ENCODE measurements at places on chromosomes 4 and X.

DNA sequence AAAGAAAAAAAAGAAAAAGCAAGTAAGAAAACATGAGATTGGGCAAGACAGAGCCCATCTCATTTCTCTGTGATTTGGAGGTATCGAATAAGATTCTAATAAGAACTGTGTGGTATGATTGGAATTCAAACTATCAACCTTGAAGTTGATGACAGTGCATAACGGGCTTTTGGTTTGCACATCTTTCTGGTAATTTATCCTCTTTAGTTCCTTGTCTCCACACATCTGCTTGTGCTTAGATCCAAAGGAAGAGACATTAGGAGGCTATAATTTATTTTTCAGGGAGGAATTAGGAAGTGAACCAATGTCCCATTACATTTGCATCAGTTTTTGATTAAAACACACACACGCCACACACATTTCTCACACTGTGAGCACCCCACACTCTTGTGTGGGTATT, 149.9 kb downstream of the ARSF start:
- DNase-seq, result no peak

GRCh38 chr4:6694177-6694901, 661 bp downstream of the S100P start:
- DNase-seq, result no peak

DNA sequence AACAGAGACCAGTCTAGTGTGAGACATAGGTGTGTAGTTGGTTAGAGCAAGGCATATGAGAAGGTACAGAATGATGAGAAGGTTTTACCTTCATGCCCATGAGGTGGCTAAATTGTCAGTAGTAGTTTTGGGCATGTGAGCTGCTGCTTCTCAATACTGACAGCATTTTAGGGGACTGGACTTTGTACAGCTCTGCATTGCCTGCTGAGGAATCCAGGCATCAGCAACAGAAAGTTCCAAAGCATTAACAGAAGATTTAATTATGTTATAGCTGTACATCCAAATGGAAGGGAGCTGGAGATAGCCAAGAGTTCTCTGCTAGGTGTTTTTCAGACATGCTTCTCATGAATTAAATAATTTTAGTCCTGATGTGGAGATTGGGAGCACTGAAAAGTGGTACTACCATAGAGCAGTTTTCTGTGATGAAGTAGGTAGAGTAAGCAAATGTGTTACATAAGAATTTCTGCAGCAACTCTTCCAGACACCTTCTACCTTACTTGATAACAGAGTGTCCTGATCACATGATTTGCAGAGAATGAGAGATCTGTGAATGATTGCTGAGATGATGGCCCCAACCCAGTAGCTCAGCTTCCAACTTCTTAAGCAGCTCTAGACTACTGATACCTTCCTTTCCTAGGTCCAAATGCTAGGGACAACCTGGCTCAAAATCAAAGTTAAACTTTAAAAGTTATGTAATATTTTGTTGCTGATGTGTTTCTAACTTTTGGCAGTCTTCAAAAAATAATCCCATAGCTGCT, 30.4 kb downstream of the FNIP2 start:
- no peak for DNase-seq

- no peak for DNase-seq
Observed at GRCh38 chr4:72843466-72843865, 226.1 kb downstream of the COX18 start.

DNA sequence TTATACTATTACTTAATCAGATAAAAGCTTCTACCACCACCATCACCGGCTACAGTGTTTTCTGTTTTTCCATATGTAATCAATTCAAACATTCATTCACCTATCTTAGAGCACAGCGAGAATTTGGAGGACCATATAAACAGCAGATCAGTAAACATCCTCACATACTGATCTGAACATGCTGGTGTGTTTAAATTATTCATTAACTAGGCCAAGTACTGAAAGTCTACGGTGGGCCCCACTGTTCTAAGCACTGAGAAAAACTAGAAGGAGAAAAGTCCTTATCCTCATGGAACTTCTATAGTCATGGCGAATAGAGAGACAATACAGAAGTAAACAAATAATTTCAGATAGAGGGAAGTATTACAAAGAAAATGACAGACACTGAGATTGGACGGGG, 176.6 kb downstream of the NR3C2 start:
- DNase-seq, result no peak

- DNase-seq, result peak; percentile 91
Observed at GRCh38 chr4:80202190-80202711, 4.9 kb downstream of the PRDM8 start.

- DNase-seq, result no peak
Observed at GRCh38 chr4:130131536-130131935, 1035.6 kb downstream of the C4orf33 start.

DNA sequence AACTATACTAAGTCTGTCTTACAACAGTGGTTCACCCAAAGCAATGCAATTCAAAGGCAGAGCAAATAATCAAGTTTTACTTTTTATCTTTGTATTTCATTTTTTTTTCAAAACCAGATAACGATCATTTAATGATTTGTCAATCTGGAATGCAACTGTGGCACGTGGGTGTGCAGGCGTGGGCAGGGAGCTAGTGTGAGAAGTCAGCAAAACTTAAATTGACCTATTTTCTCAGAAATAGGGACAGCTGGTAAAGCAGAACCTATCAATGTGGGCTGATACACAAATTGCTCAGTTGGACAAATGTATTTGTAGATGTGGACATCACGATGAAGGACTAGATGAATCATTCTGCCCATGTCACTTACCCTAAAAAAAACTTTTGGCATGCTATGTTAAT, 105.6 kb downstream of the CBLL2 start:
- DNase-seq, result no peak

DNA sequence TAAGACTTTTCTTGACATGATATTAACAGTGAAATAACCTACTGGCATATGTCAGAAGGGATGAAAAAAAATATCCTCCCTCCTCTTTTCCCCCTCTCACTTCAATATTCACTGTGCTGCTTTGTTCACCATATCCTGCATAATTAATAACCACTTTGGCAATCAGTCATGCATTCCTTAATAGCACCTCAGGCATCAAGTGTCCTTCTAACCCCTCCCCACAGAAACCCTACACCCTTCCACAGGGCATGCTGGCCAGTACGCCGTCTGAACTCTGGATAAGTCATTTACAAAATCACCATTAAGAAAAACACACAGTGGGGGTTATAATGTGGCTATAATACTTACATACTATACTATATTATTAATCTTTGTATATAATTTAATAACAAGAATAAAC, 165.9 kb downstream of the PDGFC start:
- no peak for DNase-seq

GRCh38 chr4:98113012-98113411, 30.3 kb downstream of the STPG2 start:
- no peak for DNase-seq

DNA sequence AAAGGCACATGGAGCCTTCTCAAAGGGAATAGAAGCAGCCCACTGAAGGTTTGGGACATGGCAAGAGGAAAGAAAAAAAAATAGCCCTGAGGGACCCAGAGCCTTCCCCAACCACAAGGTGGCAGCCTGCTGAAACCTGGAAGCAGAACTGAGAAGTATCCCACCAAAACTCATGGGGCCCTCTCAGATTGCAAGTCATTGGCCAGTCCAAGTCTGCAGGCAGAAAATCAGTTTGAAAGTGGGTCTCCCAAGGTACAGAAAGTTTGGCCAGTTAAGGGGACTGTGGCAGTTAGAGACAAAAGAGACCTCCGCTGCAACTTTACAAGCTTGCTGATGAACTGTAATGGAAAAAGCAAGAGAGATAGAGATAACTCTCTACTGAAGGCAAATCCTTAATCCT, 155.8 kb downstream of the ANTXR2 start:
- DNase-seq, result peak; percentile 58

- no peak for DNase-seq
Observed at GRCh38 chr4:1609901-1610790, 74.0 kb downstream of the FAM53A start.

DNA sequence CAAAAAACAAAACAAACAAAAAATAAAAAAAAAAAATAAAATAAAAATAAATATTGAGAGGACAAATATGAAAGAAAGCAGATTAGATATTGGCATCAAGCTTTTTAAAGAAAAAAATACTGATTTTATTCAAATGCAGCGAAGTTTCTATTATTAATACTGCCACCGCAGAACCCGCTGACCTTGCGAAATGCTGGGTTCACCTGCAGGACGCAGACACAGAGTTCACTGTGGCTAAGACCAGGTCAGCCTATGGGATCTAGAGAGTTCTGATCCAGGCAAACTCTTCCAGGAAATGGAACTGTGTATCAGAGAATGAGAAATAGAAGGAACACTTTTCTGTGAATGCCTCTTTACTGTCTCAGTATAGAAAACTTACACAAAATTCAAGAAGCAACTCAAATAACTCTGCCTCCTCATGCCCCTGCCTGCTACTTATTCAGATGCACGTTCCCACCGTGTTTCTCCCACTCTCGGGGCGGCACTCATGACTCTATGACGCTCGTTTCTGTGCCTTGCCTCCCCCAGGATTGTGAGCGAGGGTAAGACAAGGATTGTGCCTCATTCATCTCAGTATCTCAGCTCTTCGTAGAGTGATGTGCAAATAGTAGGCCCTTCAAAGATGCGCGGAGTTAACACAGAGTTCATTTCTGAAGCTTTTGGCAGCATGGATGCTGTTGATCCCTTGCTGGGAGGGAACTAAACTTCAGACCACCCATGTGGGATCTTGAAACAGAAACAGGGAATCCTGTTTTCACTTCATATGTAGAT, 44.1 kb upstream of the TLR3 start:
- DNase-seq, result no peak

DNA sequence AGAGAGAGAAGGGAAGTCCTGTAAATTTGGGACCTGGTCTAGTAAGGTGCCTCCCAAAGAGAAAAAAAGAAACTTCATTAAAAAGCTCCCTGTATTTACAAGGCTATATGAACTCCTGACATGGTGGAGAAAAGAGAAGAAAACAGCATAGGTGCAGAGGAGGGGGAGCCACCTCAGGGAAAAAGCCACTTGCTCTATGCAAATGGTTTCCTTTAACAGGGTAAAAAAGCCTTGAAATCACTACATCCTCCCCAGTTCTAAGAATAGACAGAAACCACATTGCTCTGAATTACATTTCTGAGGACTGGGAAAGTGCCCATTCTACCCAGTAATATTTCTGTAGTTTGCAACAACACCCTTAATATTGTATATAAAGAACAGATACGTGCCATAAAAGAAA, 165.5 kb downstream of the KLF8 start:
- DNase-seq, result no peak

DNA sequence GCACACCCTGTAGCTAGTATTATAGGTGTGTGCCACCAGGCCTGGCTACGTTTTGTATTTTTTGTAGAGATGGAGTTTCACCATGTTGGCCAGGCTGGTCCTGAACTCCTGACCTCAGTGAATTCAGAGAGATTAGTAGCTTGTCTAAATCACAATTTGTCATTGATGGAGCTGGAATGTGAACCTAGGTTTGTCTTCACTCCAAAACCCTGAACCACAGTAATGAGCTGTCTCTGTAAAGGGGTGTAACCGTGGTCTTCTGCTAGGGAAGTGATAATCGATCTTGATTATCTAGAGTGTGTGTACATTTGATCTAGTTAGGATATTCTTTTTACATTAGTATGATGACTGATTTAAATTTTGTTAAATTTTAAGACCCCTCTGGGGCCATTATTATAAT, 8.3 kb downstream of the ARHGAP10 start:
- no peak for DNase-seq

DNA sequence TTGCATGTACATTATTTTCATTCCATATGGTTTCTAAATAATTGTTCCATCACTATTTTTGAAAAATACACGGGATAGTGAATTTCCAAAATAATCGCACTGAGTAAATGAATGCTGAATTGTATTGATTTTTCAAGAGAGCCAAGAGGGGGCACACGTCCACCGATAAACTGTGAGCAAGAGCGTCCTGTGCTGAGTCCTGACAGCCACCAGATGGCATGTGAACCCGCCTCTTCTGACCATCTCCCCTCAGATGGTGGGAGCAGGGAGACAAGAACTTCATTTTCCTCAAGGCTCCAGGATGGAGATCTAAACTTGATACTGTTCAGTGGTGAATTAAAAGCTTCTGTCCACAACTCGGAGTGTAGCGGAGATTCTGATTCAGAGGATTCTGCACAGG, 30.6 kb upstream of the IL9R start:
- peak; percentile 44 for DNase-seq

- DNase-seq, result no peak
Observed at GRCh38 chr4:189050643-189051042, 890.0 kb upstream of the FRG1 start.

DNA sequence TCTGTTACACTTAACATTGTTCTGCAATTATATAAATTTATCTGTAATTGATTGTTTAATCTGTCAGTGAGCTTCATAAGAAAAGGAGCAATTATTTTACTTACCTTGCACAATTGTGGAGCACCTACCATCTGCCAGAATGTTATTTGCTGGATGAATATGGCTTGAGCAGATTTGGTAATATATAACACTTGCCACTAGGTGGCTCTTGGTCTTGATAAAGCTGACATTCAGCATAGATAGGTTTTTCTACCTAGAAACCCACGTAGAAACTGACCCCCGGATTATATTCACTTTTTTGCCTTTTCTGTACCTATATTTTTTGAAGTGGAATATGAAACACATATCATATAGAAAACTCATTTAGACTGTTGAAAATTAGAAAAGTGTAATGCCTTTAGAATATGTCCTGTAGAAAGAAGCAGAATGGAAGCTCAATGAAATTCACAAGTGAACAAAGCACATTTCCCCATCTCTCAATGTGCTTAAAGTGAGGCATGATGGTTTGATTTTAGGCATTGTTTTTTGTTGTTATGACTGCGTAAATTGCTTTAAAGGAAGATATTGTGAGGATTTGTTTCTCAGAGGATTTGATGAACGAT, 9.5 kb downstream of the RBPJ start:
- DNase-seq, result no peak

- DNase-seq, result no peak
Observed at GRCh38 chrX:10496345-10496965, 123.9 kb downstream of the MID1 start.

DNA sequence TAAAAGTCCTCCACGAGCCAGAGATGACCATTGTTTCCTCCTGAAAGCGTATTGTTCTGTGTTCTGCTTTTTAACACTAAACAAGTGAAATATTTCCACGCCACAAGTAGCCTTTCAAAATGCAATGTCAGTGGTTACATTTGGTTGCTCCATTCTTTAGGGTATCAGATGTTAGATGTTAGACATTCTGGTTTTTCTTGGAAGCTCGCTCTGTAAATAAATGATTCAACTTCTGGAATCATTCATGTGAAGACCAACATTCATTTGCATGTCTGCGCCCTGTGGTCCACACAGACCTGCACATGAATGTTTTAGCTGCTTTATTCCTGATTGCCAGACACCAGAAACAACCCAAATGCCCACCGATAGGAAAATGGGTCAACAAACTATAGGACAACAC, 38.0 kb upstream of the HELT start:
- no peak for DNase-seq

DNA sequence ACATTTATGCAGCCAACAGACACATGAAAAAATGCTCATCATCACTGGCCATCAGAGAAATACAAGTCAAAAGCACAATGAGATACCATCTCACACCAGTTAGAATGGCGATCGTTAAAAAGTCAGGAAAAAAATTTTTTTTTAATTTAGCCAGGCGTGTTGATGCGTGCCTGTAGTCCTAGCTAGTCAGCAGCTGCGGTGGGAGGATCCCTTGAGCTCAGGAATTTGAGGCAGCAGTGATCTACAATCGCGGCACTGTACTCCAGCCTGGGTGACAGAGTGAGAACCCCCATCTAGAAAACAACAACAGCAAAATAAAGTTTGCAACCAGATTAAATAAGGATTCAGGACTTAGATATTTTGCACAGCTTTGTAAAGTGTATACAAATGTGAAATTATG, 65.7 kb upstream of the ALG13 start:
- DNase-seq, result no peak
